ENCODE measurements at places on chromosomes 11 and 22.

DNA sequence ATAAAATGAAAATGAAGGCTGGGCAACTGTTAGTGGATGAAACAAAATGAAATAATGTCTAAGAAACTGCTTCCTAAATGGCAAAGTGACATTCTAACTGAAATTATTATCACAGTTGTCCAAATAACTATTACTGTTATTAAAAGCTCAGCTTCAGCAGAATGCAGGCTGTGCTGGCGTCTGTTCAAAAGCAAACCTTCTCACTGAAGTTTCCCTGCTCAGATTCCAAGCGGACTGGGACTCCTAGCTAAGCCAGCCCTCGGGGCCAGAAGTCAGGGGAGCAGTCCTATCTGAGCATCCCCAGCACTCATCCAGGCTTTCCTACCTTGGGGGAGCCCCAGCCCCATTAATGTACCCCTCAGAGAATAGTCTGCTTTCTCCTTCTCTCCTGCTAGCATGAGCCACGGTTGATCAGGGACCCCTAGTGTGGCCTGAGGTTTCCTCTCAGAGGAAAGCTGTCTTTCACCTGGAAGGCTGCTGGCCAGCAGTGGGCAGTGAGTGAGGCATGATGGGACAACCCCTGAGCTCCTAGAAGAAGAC is 1167.3 kb downstream of the TBC1D22A start:
- DNase-seq = no peak

- DNase-seq = no peak
These were observed 2.3 kb downstream of the CCDC86 start for GRCh38 chr11:60844045-60844869.

- DNase-seq = no peak
These were observed 85.3 kb upstream of the HORMAD2 start for GRCh38 chr22:29994943-29995342.

DNA sequence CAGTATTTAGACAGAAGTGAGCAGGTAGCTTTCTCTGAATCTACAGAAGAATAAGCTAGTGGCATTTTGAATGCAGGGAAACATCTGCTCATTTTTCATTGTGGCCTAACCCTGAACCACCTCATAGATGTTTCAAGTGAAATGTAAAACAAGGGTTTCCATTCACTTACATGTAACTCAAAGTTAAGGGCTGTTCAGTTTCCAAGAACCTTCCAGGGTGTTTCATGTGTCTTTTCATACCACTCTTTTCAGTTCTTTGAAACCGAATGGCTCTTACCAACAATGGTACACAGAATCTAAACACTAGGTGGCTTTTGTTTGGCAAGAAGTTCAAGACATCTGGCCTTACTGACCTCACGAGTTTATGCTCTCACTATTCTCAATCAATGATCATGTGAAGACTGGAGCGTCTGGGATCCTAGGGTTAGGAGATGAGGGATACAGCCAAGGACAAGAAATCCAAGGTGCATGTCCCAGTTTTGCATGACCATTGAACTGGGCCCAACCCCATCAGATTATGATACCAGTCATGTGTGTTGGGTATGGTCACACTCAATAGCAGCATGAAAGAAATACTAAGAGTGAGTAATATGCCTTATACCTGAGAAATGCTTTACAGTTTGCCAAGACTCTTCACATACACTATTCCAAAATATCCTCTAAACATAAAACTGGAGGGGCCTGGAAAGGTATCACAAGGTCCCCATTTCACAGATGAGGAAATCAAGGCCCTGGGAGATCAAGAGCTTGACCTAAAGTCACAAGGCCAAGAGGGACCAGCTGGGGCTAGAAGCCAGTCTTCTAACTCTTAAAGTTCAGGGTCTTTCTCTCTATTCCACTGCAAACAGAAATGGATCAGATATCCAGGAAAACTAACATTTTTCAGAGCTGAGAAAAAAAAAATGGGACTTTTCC is 92.7 kb downstream of the ETS1 start:
- DNase-seq = peak; percentile 60

DNA sequence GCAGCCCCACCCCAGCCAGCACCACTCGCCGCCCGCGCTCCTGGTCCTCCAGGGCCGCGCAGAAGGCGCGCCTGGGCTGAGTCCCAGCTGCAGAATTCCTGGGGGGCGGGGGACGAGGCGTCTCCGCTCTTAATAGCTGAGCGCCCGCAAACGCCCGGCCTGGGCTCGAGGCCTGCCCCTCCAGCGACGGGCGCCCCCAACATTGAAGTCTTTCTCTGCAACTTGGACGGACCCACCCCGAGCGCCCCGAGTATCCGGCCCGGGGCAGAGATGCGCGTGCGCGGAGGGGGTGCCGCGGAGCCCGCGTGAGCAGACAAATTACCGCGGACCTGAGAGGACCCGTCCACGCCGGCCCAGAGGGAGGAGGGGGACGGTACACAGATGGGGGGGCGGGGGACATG is 6.7 kb upstream of the SYT7 start:
- DNase-seq = no peak

- DNase-seq = no peak
These were observed 41.0 kb upstream of the PARVG start for GRCh38 chr22:44139773-44140172.

DNA sequence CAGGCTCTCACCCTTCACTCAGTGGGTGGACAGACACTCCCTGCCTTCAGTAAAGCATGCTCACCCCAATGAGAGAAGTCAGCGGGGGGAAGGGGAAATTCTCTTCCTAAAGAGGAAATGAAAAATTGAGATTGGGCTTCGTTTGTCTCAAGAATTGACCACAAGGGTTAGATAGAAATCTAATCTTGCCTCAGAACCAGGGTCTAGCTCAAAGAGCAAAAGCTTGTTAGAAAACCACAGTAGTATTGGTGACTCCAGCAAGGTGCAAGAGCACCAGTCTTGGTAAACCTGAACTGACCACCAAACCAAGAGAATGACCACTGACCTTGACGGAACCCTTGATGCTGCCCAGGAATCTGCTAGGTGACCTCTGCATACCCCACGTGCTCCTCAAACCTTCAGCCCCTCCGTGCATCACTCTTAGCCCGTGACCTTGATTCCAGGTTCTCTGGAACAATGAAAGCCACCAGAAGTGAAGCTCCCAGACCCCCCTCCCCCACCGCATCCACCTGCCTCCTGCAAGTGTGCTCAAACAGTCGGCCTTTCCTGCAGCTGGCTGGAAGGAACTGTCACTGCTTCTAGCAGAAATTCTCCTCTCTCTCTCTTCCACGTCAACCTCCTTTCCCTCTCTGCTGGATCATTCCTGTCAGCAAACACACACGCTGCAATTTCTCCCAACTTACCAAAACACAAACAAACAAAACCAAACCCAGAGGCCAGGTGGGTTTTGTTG is 3.1 kb upstream of the TMA7B start:
- no peak for DNase-seq

GRCh38 chr22:27075891-27076290 is 418.5 kb downstream of the MIAT start:
- no peak for DNase-seq

DNA sequence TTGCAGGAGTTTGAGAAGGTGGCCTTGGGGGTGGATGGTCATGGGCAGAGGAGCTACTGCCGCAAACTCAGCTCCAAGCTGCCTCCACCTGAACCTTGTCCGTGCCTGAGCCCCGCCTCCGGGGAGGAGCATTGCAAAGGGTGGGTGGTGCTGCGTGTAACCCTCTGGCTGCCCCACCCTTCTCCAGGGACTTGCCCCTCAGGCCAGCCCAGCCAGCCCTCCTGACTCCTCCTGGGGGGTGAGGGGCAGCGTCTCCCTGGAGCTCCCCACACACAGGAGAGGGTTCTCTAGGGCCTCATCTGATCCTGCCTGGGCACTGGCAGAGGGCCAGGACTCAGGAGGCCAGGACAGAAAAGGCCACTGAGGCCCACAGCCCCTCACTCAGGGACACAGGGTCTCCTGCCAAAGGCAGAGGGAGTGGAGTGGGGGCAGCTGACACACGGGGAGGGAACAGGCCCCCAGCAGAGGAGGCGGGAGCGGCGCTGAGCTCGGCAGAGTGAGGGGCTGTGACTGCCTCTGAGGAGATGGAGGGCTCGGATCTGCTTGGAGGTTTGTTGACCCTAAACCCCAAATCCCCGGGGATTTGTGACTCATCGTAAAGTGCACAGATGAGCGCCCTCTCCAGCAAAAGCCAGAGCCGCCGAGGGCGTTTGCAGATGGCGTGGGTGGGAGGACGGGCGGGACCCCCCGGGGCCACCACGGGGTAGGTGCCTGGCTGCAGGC is 12.8 kb downstream of the BRSK2 start:
- DNase-seq = no peak

GRCh38 chr11:118338637-118339061 is 3.9 kb downstream of the CD3D start:
- peak; percentile 86 for DNase-seq

DNA sequence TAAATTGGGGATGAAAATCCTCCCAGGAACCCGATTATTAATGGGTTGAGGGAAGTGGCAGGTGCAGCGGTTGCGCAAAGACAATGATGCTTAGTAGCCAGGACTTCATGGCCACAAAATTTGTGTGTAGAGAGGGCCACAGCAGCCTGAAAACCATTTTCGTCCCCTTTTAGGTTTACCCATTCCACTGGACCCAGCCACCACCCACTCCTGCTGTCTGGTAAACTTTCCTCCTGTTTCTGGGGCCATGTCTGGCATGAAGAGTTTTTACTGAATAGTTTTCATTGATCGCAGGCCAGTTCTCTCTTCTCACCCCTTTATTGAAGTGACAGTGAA is 69.5 kb upstream of the SYT13 start:
- no peak for DNase-seq

DNA sequence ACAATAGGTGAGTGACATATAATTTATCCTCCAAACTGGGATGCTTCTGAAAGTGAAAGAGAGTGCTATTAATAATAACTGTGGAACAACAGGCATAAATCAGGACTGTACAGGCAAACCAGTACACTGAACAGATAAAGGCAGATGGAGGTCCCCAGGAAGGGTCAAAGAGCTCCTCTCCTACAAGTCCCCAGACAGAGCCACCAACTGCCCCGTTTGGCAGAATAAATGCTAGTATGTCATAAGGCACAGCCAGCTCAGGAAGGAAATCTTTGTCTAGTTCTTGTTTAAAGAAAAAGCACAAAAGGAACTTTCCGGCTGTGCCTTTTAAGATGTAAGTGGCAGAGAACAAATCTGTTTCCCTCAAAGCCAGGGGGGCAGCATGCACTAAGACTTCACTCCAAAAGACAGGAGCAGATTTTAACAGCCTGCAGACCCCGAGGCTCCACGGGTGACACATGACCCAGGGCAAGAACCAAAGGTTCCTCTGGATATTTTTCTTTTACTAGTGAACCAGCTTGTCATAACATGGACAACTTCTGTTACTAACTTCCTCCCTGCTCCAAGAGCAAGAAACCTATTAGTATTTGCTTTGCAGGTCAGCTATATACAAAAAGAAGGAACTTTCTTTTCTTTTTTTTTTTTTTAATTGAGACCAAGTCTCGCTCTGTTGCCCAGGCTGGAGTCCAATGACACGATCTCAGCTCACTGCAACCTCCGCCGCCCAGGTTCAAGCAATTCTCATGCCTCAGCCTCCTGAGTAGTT is 50.2 kb downstream of the MYH9 start:
- no peak for DNase-seq

DNA sequence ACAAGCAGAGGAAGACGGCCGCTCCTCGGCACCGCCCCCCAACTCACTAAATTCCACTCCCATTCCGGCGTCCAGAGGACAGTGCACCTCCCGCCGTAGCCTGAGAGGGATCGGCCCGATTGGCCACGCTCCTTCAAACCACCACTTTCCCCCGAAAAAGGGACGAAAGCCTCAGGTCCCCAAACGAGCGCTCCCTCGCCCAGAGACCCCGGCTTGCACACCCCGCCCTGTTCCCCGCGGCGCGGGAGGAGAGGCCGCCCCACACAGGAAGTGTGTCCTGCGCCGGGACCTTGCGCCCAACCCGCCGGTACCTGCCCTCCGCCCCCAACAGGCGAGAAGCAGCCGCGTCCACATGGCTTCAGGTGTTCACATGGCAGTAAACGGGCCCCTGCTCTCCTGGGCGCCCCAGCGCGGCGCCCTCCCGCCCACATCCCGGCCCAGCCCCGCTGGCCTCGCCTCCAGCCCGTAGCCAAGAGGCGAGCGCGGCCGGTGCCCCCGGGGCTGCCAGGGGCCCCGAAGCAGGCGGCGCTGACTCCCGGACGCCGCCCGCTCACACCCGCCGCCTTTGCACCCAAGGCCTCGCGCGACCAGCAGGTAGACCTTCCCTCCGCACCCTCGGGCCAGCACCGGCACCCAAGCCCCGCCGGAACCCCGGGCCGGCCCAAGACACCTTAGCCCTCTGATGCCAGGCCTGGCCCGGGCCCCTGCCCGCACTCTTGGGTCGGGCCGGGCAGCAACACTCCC is 849 bp downstream of the TCF20 start:
- peak; percentile 71 for DNase-seq

DNA sequence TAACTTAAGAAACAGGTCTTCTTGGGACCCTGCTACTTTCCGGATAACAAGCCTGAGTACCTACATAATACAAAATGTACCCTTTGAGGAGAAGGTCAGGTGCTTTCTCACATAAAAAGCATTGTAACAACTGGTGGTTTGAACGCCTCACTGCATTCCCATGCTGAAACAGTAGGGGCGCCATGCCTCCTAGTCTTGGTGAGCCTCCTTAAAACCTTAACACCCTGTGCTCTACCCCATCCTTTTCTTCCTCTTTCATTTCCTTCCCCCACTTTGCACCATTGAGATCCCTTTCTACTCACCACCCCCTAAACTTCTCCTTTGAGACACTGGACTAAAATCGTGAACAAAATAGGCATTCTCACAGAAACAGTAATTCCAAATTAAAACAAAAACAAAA is 729.3 kb downstream of the NTM start:
- no peak for DNase-seq

DNA sequence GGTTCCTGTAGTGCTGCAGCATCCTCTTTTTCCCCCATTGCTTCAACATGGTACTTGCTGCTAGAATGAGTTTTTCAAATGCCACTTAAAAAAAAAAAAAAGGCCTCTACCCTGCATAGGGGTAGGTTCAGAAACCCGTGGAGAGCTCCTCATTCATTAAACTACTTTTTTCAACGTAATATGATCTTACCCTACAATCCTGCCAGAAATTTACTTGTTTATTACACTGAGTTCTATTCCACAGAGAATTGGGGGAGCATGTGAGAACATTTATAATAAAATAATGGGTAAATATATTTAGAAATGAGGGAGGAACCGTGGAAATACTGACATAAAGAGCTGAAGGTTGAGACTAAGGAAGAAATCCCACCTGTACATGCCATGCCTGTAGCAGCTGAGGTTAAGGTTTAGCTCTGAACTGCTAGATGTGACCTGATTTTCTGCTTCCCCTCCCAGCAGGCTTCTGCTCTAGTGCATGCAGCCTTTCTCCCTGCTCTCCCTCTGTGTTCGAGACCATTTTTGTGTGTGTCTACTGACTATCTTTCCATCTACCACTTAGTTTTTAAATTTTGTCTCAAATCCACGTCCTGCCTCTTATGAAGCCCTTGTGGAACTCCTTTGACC is 225.7 kb downstream of the DDX10 start:
- DNase-seq = no peak

DNA sequence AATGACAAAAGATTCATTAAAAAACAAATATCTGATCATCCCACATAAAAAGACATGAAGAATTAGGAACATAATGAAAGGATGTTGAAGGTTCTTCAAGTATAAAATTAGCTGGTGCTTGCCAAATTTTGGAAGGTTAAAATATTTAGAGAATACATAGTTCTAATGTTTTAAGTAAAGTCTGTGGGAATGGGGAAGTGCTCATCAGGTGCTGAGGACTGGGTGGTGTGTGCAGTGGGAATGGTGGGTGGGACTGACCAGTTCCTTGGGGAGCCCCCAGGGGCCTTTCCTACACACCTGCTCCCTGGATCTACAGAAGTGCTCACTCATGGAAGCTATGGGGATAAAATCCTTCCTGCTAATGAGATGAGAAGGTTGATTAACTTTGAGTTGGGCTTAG is 11.8 kb downstream of the LDLRAD3 start:
- DNase-seq = no peak

Data from T-helper 2 cell treated with Interferon-gamma antibody and Interleukin-4, amounts not matched to agents 5 μg/mL and 100 μg/mL, for 36 hours (primary cell).